ENCODE measurements at places on chromosomes 5 and 9.

- no peak for DNase-seq
These were observed 47.7 kb downstream of the SPTAN1 start for GRCh38 chr9:128600099-128600498.

GRCh38 chr9:131273146-131273855 is 3.0 kb downstream of the FAM78A start:
- DNase-seq: no peak

GRCh38 chr5:66745297-66745696 is 149.1 kb downstream of the MAST4 start:
- DNase-seq: no peak

DNA sequence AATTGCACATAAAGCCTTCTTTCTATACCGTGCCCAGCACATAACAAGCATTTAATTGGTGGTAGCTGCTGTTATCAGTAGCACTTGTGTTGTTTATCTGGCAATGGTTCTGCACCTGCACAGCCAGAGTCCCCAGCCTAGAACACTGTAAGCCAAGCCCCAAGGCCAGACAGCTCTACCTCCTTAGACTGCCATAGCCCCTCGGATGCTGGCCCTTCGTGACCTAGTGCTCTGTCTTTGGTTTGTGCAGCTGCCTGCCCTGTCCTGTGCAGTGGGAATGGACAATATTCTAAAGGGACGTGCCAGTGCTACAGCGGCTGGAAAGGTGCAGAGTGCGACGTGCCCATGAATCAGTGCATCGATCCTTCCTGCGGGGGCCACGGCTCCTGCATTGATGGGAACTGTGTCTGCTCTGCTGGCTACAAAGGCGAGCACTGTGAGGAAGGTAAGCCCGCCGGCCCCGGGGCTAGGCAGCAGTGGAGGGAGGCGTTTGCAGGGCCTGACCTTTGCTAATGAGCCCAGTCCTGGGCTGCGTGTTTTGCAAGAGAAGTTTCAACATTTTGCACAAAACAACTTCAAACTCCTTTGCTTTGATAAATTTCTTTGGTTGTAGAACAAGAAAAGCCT is 173.3 kb upstream of the WWC1 start:
- no peak for DNase-seq

GRCh38 chr9:97866300-97866699 is 13.3 kb downstream of the FOXE1 start:
- no peak for DNase-seq

- DNase-seq: no peak
These were observed 4.7 kb upstream of the SLC2A6 start for GRCh38 chr9:133483611-133484010.

GRCh38 chr5:124403281-124403680 is 343.2 kb downstream of the ZNF608 start:
- DNase-seq: no peak

GRCh38 chr5:16901021-16901644 is 35.0 kb downstream of the MYO10 start:
- DNase-seq: no peak

DNA sequence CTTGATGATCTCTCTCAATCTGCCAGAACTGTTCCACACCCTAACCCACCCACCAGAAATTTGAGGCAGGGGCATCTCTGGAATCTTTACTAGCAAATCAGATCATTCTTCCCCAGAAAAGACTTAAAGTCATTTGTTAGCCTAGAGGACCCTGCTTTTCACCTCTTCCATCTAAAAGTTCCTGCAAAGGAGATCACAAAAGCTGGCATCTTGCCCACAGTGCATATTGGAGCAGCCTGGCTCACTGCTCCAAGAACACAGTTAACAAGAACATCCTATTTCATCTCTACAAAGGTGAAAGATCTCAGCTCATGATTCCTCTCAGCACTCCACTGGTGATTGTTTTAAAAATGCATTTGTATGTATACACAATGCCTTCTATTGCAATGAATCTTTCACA is 36.3 kb downstream of the GABRP start:
- DNase-seq: no peak

DNA sequence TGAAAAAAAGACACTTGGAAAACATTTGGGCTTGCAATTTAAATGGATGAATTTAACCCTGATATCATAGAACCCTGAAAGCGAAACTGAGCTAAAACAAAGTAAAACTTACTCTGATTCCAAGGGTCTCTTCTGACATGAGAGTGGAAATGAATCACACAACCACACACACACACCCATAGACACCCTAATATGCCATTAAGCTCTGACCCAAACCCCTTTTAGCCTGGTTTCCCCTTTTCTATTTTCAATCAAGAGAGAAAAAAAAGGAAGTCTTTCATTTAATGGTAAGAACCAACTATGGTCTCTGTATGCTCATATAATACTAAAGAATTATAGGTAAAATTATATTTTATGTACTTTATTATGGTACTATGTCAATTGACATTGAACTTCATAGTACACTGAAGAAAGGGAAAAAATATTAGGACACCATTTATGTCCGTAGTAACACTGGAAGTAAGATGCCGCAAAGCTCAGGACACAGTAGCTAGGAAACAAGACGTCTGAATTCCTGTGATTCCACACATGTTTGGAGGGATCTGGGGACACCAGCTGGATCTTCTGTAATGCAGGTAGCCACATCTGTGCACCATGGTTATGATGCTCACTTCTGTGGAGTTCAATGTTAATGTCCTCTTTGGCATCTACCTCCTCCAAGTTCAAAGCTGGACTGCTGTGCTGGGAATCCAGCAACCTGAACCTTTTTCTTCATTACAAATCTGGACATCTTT is 95.8 kb downstream of the PCSK1 start:
- no peak for DNase-seq

DNA sequence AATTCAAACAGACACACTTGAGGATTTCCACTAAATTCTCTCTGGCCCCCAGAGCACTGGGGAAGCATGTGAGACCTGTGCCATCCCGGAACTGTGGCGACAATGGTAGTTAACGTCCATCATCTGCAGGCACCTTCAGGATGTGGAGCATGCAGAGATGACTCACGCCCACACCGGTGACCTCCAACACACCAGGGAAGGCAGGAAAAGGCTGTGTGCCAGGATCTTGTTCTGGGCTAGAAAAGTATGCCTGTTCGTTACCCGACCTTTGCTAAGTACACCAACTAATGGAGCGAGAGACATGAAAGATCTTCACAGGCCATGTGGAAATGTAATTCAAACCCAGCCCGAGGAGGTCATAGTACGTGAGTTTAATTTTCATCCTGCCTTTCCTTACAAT is 208.8 kb downstream of the MELK start:
- DNase-seq: no peak

- peak; percentile 84 for DNase-seq
These were observed 98.3 kb upstream of the BOD1 start for GRCh38 chr5:173714551-173715428.

- DNase-seq: no peak
These were observed 54.5 kb downstream of the PDE4D start for GRCh38 chr5:59838989-59839388.

DNA sequence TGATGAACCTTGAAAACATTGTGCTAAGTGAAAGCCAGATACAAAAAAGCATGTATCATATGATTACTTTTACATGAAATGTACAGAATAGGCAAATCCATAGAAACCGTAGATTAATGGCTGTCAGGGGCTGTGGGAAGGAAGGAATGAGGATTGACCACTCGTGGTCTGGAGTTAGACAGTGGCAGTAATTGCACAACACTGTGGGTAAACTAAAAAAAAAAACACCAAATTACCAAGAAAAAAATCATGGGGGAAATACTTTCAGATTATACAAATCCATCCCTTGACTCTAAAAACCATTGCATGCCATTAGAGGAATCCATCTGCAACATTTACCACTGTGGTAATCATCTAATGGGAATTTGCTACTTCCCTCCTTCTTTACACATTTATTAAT is 140.0 kb downstream of the SIL1 start:
- peak; percentile 83 for DNase-seq

DNA sequence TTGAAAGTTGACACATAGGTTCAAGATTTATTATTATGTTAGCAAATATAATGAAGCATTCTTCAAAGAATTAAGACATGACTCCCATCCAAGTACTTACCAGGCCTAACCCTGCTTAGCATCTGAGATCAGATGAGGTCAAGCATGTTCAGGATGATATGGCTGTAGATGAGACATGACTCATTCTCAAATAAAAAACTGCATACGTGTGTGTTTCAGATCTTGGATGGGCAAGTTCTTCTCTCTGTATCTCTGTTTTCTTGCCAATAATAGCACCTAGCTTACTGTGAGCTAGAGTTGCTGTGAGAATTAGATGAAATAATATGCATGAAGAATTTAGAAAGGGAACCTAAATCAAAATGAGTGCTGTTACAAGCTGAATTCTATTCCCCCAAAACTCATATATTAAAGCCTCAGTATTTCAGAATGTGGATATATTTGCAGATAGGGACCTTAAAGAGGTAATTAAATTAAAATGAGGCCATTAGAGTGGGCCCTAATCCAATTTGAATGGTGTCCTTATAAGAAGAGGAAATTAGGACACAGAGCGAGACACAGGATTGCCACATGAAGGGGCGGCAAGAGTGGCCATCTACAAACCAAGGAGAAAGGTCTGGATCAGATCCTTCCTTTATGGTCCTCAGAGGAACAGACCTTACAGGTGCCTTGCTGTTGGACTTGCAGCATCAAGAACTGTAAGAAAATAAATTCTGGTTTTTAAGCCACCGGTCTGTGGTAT is 146.2 kb downstream of the MARCHF11 start:
- DNase-seq: no peak

- DNase-seq: peak; percentile 63
These were observed 12.4 kb upstream of the CYFIP2 start for GRCh38 chr5:157253547-157253946.

DNA sequence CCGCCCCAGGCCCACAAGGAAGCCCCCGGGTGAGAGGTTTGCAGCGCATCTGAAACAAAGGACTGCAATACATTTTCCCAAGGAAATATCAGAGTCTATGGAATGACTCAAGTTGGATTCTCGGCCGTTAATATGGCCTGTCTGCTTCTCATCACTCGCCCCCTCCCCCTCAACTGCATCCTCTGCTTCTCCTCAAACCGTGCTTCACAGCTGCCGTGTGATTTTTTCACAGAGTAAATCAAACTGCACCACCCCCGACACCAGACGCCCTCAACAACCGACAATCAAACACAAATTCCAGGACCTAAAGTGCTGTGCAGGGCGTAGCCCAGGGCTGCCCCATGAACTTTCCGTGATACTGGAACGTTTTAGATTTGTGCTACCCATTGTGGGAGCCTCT is 176.9 kb downstream of the ROR2 start:
- DNase-seq: peak; percentile 84

- peak; percentile 49 for DNase-seq
These were observed 29.8 kb downstream of the CD274 start for GRCh38 chr9:5479994-5480694.

DNA sequence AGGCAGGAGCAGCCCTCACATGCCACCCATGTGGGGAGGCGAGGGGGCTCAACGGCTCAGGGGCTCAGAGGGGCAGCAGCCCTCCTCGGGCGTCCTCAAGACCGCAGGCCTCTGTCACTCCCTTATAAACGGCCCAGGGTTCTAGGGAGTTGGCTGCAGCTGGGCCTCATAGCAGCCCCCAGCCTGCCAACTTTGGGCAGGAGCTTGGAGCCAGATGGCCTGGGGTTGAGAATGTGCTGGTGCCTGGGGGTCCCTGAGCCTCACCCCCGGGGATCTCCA is 51.0 kb upstream of the RNU6ATAC start:
- DNase-seq: no peak

DNA sequence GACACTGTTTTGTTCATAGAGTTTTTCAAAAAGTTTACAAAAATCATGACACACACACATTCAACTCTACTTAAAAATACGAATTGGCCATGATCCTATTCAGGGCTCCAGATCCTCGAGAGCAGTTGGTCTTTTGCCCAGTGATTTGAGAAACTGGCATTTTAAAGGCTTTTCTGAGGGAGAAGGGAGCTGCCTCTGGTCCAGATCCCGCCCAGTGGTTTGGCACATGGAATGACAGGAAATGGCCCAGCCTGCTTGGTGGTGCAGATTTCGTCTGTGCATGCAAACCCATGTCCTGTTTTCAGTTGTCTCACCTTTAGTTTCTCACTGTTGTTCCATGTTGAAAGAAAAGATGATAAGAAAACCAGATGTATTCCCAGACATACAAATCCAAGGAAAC is 3.6 kb downstream of the CAMK4 start:
- DNase-seq: peak; percentile 3

- peak; percentile 36 for DNase-seq
These were observed 87.6 kb downstream of the ADRB2 start for GRCh38 chr5:148913985-148914431.

GRCh38 chr5:78570646-78571045 is 77.9 kb downstream of the LHFPL2 start:
- no peak for DNase-seq

GRCh38 chr5:33933723-33934169 is 2.4 kb upstream of the RXFP3 start:
- no peak for DNase-seq

DNA sequence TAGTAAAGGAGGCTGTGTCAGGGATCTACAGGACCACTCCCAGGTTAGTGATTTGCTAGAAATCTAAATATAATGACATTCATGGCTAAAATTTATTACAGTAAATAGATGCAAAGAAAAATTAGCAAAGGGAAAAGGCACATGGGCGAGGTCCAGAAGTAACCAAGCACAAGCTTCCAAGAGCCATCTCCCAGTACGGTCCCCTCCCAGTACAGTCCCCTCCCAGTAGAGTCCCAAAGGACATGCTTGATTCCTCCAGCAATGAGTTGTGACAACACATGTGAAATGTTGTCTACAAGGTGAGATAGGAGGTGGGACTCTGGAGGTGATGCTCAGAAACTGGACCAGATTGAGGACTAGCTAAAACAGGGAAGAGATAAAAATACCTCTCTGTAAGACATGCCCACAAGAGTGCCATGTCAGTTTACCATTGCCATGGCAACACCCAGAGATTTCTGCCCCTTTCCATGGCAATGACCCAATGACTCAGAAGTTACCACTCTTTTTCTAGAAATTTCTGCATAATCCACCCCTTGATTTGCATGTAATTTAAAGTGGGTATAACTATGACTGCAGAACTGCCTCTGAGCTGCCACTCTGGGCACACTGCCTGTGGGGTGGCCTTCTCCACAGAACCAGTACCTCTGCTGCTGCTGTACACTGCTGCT is 27.9 kb upstream of the CEMIP2 start:
- DNase-seq: no peak

DNA sequence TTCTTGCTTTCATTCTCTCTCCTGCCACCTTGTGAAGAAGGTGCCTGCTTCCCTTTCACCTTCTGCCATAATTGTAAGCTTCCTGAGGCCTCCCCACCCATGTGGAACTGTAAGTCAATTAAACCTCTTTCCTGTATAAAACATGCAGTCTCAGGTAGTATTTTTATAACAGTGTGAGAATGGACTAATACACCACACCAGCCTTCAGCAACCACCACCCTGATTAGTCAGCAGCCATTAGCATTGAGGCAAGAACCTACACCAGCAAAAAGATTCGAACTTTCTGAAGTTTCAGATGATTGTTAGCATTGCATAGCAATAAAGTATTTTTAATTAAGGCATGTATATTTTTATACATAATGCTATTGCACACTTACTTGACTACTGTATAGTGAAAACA is 980.2 kb downstream of the EFNA5 start:
- no peak for DNase-seq

Measured in fibroblast of villous mesenchyme (primary cell).